ENCODE measurements at places on chromosomes 4 and X.

DNA sequence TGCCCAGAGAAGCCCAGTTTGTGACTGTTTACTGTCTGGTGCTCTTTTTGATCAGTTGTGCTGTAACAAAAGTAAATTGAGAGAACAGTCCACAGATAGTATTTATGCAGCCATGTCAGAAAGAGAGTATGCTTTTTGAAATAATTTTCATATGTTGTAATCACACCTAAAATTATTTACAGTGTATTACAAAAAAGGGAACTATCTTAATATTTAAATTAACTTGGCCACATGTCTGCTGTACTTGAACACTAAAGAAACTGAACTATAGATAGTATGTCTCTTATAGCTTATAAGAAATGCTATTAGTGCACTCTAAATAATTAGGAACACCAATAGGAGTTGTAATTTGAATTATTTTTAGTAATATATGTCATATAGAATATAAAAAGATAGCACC, 30.2 kb downstream of the KIAA0232 start:
- DNase-seq, result no peak
- H3K27ac ChIP-seq, result no peak overlapping the region
- no peak overlapping the region for H3K4me3 ChIP-seq
- no peaks in the 10 kb centered on the region for H3K36me3 ChIP-seq

DNA sequence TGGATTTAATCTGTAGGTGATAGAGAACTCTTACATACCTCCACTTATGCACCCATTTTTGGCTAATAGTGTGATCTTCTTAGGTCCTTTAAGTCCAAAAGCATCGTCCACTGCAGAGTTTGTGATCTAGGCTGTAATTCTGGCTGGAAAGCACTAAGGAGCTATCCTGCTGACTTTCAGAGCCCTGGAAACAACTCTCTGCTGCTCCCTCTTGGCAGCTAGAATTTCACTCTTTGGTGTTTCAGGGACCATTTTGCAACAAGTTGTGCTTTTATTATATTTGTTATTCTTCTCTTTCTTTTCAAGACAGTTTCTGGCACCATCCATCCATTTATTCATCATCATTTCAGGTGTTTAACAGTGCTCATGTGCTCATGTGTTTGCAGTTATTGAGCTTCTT, 130.0 kb downstream of the RBM46 start:
- H3K4me3 ChIP-seq, result no peak overlapping the region
- no peaks in the 10 kb centered on the region for H3K4me1 ChIP-seq
- no peaks in the 10 kb centered on the region for H3K36me3 ChIP-seq
- H3K27me3 ChIP-seq, result no peaks in the 10 kb centered on the region
- H3K27ac ChIP-seq, result no peak overlapping the region
- DNase-seq, result no peak

DNA sequence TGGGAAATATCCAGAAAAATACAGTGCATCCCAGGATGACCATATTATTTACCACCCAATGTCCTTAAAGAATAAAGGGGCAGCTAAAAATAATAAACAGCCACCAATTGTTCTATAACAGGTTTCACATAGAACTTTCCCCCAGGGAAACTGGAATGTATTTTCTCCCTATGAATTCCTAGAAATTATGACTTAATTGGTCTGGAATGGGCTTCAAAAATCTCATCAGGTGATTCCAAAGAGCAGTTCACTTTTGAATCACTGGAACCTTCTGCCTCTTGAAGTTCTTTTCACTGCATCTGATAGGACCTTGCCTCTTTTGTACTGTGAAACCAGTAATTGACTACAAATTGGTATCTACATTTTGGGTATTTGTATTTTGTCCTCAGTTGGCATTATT, 119.3 kb downstream of the ZNF330 start:
- no peak overlapping the region for H3K27ac ChIP-seq
- no peaks in the 10 kb centered on the region for H3K27me3 ChIP-seq
- H3K36me3 ChIP-seq, result no peaks in the 10 kb centered on the region
- no peak for DNase-seq
- H3K4me1 ChIP-seq, result no peaks in the 10 kb centered on the region
- H3K4me3 ChIP-seq, result no peak overlapping the region

GRCh38 chr4:8537041-8537461, 43.1 kb upstream of the GPR78 start:
- no peaks in the 10 kb centered on the region for H3K27me3 ChIP-seq
- no peak overlapping the region for H3K27ac ChIP-seq
- no peaks in the 10 kb centered on the region for H3K36me3 ChIP-seq
- H3K4me3 ChIP-seq, result no peak overlapping the region

- DNase-seq, result no peak
- H3K4me1 ChIP-seq, result no peaks in the 10 kb centered on the region
- no peak overlapping the region for H3K27ac ChIP-seq
- no peak overlapping the region for H3K4me3 ChIP-seq
- no peaks in the 10 kb centered on the region for H3K27me3 ChIP-seq
- no peaks in the 10 kb centered on the region for H3K36me3 ChIP-seq
These were observed 202.6 kb downstream of the TMA16 start for GRCh38 chr4:163697121-163697520.

- no peaks in the 10 kb centered on the region for H3K27me3 ChIP-seq
- H3K4me1 ChIP-seq, result no peaks in the 10 kb centered on the region
- H3K36me3 ChIP-seq, result no peaks in the 10 kb centered on the region
- DNase-seq, result no peak
These were observed 109.0 kb downstream of the SHROOM4 start for GRCh38 chrX:50705042-50705441.

DNA sequence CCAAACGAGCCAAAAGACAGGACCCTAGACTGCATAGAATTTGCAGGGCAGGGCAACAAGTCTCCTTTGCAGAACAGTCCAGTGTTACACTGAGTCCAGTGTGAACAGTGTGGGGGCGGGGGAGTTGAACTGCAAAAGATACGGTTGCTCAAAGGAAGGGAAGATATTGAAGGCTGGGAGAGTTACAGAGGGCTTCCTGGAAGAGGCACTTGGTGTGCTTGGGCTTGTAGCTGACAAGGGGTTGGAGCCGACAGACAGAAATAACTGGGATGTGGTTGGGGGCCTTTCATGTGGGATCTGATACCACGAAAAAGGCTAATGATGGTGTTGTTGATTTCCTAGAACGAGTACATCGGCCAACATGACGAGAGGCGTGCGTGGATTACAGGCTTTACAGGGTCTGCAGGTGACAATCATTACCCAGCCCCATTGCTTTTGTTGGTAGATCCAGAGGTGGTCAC, 6.1 kb downstream of the XPNPEP2 start:
- no peaks in the 10 kb centered on the region for H3K27me3 ChIP-seq
- no peak overlapping the region for H3K4me3 ChIP-seq
- H3K27ac ChIP-seq, result no peak overlapping the region
- peaks cover 15% of the 10 kb centered on the region for H3K4me1 ChIP-seq

DNA sequence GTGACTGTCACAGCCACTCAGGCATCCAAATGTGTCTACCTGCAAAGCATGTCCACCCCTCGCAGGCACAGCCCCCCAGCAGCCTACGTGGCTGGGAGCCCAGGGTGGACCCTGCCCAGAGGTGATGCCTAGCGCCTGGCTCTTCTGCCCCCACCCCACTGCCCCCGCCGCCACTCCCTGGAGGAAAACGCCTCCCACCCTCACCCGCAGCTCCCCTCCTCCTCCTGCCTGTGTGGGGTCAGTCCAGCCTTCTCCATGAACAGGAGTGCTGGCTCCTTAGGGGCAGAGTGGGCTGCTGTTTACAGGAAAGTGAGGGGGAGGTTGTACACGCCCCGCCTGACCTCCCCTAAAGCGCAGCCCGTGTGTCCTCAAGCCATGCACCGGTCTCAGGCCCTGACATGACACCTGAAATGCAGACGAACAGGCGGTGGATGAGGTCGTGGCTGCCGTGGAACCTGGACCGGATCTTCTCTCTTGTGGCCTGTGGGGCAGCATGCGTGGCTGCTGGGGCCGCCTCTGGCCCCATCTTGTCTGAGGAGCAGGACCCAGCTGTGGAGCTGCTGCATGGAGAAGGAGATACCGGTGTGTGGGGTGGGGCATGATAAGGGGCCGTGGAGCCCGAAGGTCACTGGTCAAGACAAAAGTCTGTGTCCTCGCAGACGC, 11.9 kb upstream of the MXD4 start:
- H3K4me1 ChIP-seq, result no peaks in the 10 kb centered on the region
- no peak overlapping the region for H3K4me3 ChIP-seq
- H3K36me3 ChIP-seq, result peaks cover 7% of the 10 kb centered on the region
- no peak for DNase-seq
- no peaks in the 10 kb centered on the region for H3K27me3 ChIP-seq

DNA sequence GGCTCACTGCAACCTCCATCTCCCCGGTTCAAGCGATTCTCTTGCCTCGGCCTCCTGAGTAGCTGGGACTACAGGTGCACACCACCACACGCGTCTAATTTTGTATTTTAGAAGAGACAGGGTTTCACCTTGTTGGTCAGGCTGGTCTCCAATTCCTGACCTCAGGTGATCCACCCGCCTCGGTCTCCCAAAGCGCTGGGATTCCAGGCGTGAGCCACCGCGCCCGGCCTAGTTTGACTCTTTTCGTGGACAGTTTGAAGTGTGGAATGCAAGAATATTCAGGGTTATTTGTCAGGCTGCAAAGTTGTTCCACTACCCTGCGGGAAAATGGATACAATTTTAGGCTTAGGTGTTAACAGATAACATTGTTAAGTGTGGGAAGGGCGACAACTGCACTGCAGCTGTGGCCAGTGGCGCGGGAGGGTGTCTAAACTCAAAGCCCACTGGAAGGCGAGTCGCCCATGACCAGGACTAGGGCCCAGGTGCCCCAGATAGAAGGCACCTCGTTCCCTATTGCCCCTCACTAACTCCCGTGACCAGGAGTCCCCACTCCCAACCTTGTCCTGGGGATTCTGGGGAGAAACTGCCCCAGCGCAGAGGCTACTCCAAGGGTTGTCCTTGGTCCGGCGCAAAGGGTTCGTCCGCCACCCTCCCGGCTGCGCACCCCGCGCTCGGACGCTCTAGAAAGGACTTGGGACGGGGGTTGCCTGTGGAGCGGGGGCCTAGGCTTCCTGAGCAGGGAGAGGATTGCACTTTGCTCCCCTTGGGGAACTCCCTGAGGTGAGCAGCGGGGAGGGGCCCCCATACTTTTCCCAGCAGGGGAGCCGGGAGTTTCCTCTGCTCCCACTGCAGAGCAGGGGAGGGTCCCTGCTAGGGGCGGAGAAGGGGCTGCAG, 1.1 kb upstream of the CD99 start:
- peak overlapping the region; percentile 94 for H3K4me3 ChIP-seq
- H3K36me3 ChIP-seq, result no peaks in the 10 kb centered on the region
- H3K27ac ChIP-seq, result no peak overlapping the region
- peaks cover 32% of the 10 kb centered on the region for H3K4me1 ChIP-seq

- no peak overlapping the region for H3K4me3 ChIP-seq
- DNase-seq, result no peak
- no peak overlapping the region for H3K27ac ChIP-seq
- no peaks in the 10 kb centered on the region for H3K27me3 ChIP-seq
- H3K4me1 ChIP-seq, result no peaks in the 10 kb centered on the region
These were observed 145.6 kb upstream of the KCNIP4 start for GRCh38 chr4:22094217-22094616.

GRCh38 chr4:80382090-80382832, 46.7 kb downstream of the CFAP299 start:
- H3K27ac ChIP-seq, result no peak overlapping the region
- no peaks in the 10 kb centered on the region for H3K4me1 ChIP-seq
- no peak for DNase-seq
- no peaks in the 10 kb centered on the region for H3K36me3 ChIP-seq
- H3K27me3 ChIP-seq, result no peaks in the 10 kb centered on the region

DNA sequence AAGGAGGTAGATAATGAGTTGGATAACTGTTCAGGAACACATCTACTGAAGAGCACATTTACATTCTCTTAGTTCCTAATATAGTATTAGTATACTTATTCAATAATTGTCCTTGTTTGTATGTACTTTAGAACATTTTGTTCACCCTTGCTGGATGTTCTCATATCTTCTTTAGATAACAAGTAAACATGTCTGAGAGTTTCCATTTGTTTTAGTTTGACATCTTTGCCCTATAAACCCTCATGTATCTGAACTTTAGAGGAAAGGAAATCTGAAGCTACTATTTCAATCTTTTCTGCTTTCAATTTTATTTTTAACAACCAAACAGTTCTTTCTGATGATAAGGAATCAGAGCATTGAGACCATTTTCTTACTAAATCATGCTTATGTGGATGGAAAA, 518.6 kb downstream of the RPA4 start:
- H3K27ac ChIP-seq, result no peak overlapping the region
- no peak for DNase-seq
- H3K4me1 ChIP-seq, result no peaks in the 10 kb centered on the region
- H3K36me3 ChIP-seq, result no peaks in the 10 kb centered on the region
- H3K27me3 ChIP-seq, result no peaks in the 10 kb centered on the region

GRCh38 chr4:1723131-1723801, 1.9 kb downstream of the TACC3 start:
- H3K4me3 ChIP-seq, result peak overlapping the region; percentile 56
- peaks cover 51% of the 10 kb centered on the region for H3K4me1 ChIP-seq
- peaks cover 17% of the 10 kb centered on the region for H3K36me3 ChIP-seq
- H3K27ac ChIP-seq, result peak overlapping the region; percentile 76

DNA sequence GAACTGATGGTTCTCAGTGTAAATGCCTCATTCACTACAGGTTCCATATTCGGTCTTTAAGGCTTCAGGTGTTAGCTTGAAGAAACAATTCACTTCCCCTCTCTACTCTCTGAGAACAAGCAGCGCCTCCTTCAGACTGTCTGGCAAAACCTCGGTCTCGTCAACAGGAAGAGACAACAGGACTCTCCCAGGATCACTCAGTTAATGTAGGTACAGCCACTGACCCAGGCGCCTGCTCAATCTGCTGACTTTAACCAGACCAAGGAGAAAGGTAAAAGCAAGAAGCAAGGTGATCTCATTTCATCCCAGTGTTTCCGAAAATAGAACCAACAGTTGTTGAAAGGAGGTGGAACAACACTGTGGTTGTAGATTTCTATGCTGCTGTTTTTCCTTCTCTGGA, 102.2 kb downstream of the SLC2A9 start:
- no peak for DNase-seq
- no peaks in the 10 kb centered on the region for H3K27me3 ChIP-seq
- no peak overlapping the region for H3K4me3 ChIP-seq
- no peaks in the 10 kb centered on the region for H3K36me3 ChIP-seq

GRCh38 chrX:150880808-150881165, 17.7 kb downstream of the CD99L2 start:
- H3K27ac ChIP-seq, result no peak overlapping the region
- no peak overlapping the region for H3K4me3 ChIP-seq
- DNase-seq, result no peak
- no peaks in the 10 kb centered on the region for H3K27me3 ChIP-seq

- H3K4me3 ChIP-seq, result no peak overlapping the region
- no peaks in the 10 kb centered on the region for H3K27me3 ChIP-seq
- no peaks in the 10 kb centered on the region for H3K36me3 ChIP-seq
- DNase-seq, result no peak
These were observed 10.8 kb upstream of the HADH start for GRCh38 chr4:107978716-107979451.

DNA sequence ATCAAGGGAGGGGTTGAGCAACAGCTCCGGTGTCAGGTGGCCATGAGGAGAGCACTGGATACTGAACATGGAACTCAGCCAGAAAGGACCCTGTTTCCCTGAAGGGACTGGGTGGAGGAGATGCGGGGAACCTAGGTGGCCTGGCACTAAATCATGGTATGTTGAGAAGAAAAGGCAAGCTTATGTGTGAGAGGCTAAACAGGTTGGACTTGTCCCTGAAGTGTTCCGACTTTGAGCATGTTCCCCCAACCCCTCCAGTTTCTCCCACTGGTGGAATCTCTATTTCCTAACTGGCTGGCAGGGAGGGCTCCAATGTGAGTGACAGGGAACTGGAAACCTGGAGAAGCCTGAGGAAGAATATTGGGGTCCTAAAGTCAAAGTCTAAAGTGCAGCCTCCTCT, 69.5 kb downstream of the PLAC1 start:
- no peak for DNase-seq
- no peaks in the 10 kb centered on the region for H3K27me3 ChIP-seq
- no peaks in the 10 kb centered on the region for H3K36me3 ChIP-seq

Measured in effector memory CD4-positive, alpha-beta T cell (primary cell).